ENCODE measurements at places on chromosomes 1 and 21. TPM values are rescaled to one million over a fixed set of nuclear protein-coding genes. Genes with fewer than 3 reads are reported as not detected.

NHLH1 gene
- not detected for total RNA-seq

CACNA1E gene
- total RNA-seq, result 0.04 TPM

IL19 gene
- not detected for total RNA-seq

MCM3AP gene
- 45.6 TPM for total RNA-seq

ANKRD34A gene
- 1.0 TPM for total RNA-seq

CFH gene
- total RNA-seq, result 27.2 TPM

C1orf141 gene
- total RNA-seq, result not detected

CDC73 gene
- 53.9 TPM for total RNA-seq

KPRP gene
- total RNA-seq, result not detected

FCRL1 gene
- not detected for total RNA-seq

All from heart right ventricle (tissue), 16 donors.